Activated CD4-positive, alpha-beta memory T cell treated with anti-CD3 and anti-CD28 coated beads, Interleukin-2, amount 10 ng/mL, durations not matched to agents 7 days and 5 days (primary cell): ENCODE measurements at places on chromosomes 12 and 14. TPM values are rescaled to one million over a fixed set of nuclear protein-coding genes. Genes with fewer than 3 reads are reported as not detected.

DNA sequence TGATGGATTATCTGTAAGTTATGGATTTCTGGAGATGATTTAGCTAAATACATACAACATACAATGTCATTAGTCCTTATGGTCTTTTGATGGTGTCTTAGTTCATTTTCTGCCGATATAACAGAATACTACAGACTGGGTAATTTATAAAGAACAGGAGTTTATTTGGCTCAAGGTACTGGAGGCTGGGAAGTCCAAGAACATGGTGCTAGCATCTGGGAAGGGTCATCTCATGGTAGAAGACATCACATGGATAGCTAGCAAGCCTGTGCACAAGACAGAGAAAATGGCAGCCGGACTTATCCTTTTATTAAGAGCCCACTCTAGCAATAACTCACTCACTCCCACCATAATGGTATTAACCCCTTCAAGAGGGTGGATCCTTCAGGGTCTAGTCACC, 24.2 kb downstream of the KLHL28 start:
- no peak for DNase-seq

Gene KRT6A
- not detected for total RNA-seq

DNA sequence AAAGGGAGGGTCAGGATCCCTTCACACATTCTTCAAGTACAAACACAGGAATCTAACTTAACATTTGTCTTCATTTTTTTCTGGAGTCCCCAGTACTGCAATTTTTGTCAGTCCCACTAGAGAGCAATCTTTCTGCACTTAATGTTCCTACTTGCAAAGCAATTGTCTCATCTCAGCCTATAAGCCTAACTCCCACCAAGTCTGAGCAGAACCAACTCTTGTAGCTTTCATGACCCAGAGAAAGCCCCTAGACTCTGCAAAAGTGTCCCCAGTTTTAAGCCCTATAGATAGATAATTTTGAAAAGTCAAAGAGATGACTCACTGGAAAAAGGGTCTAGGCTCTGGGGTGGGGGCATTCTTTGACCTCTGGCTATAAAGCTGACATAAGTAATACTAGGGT, 1.8 kb upstream of the ZBTB39 start:
- no peak for DNase-seq

- no peak for DNase-seq
Observed at GRCh38 chr14:101104485-101104884, 201.0 kb upstream of the RTL1 start.

DNA sequence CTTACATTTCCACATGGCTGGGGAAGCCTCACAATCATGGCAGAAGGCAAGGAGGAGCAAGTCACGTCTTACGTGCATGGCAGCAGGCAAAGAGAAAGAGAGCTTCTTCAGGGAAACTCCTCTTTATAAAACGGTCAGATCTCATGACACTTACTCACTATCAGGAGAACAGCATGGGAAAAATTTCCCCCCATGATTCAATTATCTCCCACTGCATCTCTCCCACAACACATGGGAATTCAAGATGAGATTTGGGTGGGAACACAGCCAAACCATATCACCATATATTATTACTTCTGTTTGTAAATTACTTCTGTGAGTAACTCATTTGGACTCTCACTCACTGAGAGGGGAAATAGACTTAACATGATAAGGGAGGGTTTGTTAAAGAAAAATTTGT, 1496.8 kb upstream of the TMEM132C start:
- no peak for DNase-seq

- no peak for DNase-seq
Observed at GRCh38 chr12:62537551-62537950, 70.9 kb downstream of the MON2 start.

GRCh38 chr12:15427913-15428312, 105.6 kb downstream of the PTPRO start:
- DNase-seq, result no peak

Gene CLECL1
- 15.4 TPM for total RNA-seq

DNA sequence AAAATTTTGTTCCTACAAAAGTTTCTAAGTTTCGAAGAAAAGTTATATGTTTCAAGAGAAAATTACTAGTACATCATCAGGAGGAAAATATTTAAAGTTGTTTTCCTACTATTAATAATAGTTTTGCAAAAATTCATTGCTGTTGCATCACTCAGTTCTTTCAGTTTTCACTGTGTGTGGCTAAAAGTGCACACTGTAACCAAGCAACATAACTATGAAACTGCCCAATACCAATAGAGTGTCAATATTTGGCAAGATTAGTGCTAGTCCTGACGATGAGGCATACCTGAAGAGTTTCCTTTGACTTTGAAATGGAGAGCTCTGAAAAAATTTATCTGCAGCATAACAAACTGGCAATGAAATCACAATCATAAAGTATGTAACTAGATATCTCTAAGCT, 194.3 kb downstream of the CPNE8 start:
- DNase-seq, result no peak

Gene CHMP4A
- 97.9 TPM for total RNA-seq

Gene RPS6KL1
- total RNA-seq, result 3.8 TPM
